ENCODE measurements at places on chromosomes 4 and X. TPM values are rescaled to one million over a fixed set of nuclear protein-coding genes. Genes with fewer than 3 reads are reported as not detected.

OTUD6A gene
- total RNA-seq, result not detected

DNA sequence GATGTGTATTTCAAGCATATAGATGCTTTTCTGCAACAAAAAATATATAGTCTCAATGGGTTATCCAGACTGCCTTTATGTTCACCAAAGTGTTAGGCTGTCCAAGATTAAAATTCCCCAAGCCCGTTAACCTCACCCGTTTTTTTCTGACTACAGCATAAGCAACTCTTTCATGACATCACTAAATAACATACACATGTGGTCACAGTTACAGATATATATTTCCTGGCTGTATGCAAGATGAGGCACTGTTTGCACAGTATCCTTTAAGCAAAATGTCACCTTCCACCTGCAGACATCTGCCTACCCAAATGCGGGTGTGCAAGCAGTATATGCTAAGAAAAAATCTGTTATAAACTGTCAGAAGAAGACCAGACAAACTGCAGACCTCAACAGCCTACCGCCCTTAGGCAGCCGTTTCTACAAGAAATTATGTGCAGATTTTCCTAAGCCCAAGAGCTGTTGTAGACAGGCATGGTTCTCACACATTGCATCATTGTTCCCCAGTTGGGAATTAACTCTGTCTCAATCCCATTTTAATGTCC lies 183.1 kb upstream of the MXRA5 start:
- H3K27ac ChIP-seq, result no peak overlapping the region
- no peak for DNase-seq
- no peaks in the 10 kb centered on the region for H3K27me3 ChIP-seq
- H3K4me3 ChIP-seq, result no peak overlapping the region

GLOD5 gene
- total RNA-seq, result not detected

- no peak for DNase-seq
- no peaks in the 10 kb centered on the region for H3K27me3 ChIP-seq
- peaks cover 79% of the 10 kb centered on the region for H3K4me1 ChIP-seq
- peak overlapping the region; percentile 92 for H3K27ac ChIP-seq
Observed at GRCh38 chrX:129782706-129783105, 3.0 kb downstream of the SASH3 start.

GRCh38 chr4:16866974-16867373 lies 31.5 kb downstream of the LDB2 start:
- DNase-seq, result no peak
- H3K27me3 ChIP-seq, result no peaks in the 10 kb centered on the region
- no peak overlapping the region for H3K27ac ChIP-seq
- no peak overlapping the region for H3K4me3 ChIP-seq
- H3K36me3 ChIP-seq, result no peaks in the 10 kb centered on the region
- H3K4me1 ChIP-seq, result no peaks in the 10 kb centered on the region

DNA sequence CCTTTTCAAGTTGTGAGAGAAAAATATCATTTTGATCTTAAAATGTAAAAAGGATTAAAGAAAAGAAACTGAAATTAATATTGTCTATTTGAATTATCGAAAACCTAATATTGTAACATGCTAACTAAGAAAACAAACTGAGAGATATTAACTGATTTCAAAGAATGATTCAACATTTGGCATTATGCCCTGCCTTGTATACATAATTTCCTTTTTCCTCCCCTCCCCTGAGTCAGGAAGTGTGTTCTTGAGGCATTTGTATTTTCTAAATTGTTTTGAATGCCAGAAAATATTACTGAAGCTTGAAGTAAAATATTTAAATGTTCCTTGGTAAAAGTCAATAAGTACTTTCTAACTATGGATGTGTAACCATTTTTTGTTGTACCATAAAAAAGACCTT lies 49.4 kb downstream of the RPS6KA3 start:
- no peaks in the 10 kb centered on the region for H3K27me3 ChIP-seq
- no peaks in the 10 kb centered on the region for H3K36me3 ChIP-seq

GRCh38 chrX:22300130-22300529 lies 27.4 kb downstream of the CBLL2 start:
- no peaks in the 10 kb centered on the region for H3K36me3 ChIP-seq
- H3K4me1 ChIP-seq, result no peaks in the 10 kb centered on the region
- DNase-seq, result no peak
- no peak overlapping the region for H3K27ac ChIP-seq

- H3K27me3 ChIP-seq, result no peaks in the 10 kb centered on the region
- H3K36me3 ChIP-seq, result no peaks in the 10 kb centered on the region
- H3K4me3 ChIP-seq, result no peak overlapping the region
Observed at GRCh38 chr4:169909479-169909878, 116.7 kb downstream of the MFAP3L start.

IL2RG gene
- total RNA-seq, result 506 TPM

DNA sequence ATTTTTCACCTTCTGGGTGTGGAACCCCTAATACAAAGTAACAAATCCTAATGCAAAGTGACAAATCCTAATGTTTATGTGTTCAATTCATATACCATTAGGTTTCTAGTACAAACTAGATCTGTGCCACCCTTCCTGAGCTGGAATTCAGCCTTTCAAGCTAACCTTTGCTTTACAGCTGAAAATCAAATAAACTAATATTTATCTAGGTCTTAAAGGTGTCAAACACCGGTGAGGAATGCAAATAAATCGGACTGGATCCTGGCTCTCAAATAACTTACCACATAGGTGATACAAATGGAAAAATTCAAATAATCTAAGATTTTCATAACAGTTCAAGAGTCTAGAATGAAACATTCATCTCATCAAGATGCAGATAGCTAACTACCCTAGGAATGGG lies 11.6 kb downstream of the IRF2 start:
- H3K27me3 ChIP-seq, result no peaks in the 10 kb centered on the region
- DNase-seq, result no peak
- peaks cover 14% of the 10 kb centered on the region for H3K4me1 ChIP-seq
- H3K36me3 ChIP-seq, result peaks cover 2% of the 10 kb centered on the region
- H3K4me3 ChIP-seq, result no peak overlapping the region
- no peak overlapping the region for H3K27ac ChIP-seq

All from natural killer cell (primary cell).